Activated B cell treated with CpG ODN at 0.5 μM for 24 hours (primary cell): ENCODE measurements at places on chromosomes 2 and 18. TPM values are rescaled to one million over a fixed set of nuclear protein-coding genes. Genes with fewer than 3 reads are reported as not detected.

Gene COL5A2
- total RNA-seq: 0.13 and 0.24 TPM in 2 replicates

Gene CYTIP
- total RNA-seq: 129 and 130 TPM in 2 replicates

Gene EIF2AK3
- total RNA-seq: 28.2 and 28.6 TPM in 2 replicates

Gene MAL
- not detected in 2 replicates for total RNA-seq
